Esophagus muscularis mucosa (tissue), 4 donors: ENCODE measurements at places on chromosomes 16 and 17. TPM values are rescaled to one million over a fixed set of nuclear protein-coding genes. Genes with fewer than 3 reads are reported as not detected.

DNA sequence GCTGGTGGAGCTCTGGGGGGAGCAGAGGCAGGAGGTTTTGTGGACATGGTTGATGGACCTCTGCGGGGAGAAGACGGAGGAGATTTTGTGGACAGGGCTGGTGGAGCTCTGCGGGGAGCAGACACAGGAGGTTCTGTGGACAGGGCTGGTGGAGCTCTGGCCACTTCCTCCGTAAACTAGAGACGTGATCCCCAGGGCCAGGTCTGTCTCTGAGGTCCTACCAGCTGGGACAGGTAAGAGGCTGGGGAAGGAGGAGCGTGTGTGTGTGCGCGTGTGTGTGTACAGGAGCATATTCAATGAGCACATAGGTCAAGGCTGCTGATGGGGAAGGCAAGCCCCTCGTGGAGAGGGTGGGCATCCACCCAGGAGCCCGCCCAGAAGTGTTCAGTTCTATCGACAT is 20.6 kb downstream of the RPH3AL start:
- DNase-seq = no peak

GRCh38 chr16:57518520-57518919 is 17.9 kb downstream of the CCDC102A start:
- DNase-seq = no peak

DNA sequence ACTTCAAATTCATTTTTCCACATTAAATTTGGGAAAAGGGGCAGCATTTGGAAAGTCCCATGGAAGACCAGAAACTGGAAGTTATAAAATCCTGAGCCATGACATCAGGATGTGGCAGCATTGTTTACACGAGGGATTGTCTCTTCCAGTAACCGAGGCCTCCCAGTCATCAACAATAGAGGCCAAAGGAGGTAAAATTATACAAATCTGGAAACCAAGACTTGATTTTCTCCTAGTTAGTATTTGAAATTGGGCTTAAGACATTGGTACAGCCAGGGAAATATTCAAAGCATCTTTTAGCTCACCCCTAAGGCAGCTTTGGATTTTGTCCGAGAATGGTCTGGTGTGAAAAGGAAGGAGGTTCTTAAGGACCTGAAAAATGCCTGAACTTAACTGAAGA is 251.6 kb upstream of the FOXF1 start:
- DNase-seq = no peak

- no peak for DNase-seq
Observed at GRCh38 chr17:34645594-34645993, 66.2 kb downstream of the TMEM132E start.

GRCh38 chr17:76296186-76296585 is 11.9 kb downstream of the QRICH2 start:
- no peak for DNase-seq

DNA sequence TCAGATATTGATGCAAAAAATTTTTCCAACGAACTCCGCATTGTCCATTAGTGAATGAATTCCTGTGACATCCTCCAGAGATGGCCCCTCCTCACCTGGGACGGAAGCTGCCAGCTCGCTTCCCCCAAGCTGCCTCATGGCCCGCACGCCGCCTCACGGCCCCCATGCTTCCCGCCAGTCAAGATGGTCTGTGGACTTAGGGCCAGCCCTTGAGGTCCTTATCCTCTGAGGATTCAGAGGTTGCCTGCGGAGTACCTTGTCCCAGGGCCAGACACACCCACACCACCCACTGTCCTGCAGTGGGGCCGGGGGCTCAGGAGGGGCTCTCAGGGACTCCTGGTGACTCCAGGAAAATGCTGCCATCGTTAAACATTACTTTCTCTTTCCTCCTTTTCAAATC is 73.6 kb downstream of the SEC14L1 start:
- no peak for DNase-seq

- DNase-seq = peak; percentile 86
Observed at GRCh38 chr16:50509521-50510341, 38.5 kb upstream of the NKD1 start.

GRCh38 chr17:60300949-60301348 is 91.0 kb downstream of the USP32 start:
- no peak for DNase-seq

- no peak for DNase-seq
Observed at GRCh38 chr17:68491381-68492231, 20.6 kb upstream of the PRKAR1A start.

- no peak for DNase-seq
Observed at GRCh38 chr16:15899538-15900100, 11.2 kb upstream of the CEP20 start.

GRCh38 chr16:23502466-23502865 is 7.8 kb downstream of the GGA2 start:
- DNase-seq = no peak

DNA sequence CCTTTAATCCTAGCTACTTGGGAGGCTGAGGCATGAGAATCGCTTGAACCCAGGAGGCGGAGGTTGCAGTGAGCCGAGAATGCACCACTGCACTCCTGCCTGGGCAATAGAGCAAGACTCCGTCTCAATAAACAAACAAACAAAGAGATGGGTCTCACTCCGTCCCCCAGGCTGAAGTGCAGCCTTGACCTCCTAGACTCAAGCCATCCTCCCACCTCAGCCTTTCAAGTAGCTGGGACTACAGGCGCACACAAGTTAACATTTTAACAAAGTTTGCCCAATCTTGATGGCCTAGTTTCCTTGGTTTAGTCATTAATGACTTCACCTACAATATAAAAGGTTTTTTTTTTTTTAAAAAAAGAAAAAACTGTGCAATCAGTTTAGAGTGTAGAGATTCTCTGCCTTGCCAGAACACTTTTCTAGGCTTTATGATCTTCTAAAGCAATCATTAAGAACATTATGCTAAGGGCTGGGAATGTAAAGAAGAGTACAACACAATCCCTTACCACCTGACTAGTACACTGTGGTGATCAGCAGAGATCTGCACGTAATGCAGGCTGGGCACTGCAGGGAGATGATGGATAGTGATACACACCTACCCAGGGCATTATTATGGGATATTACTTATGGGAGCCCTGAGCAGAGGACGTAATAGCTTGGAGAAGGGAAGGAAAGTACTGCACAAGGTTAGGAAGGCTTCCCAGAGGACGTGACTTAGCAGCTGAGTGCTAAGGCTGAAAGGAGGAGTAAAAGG is 6.9 kb downstream of the GOT2 start:
- no peak for DNase-seq

- DNase-seq = no peak
Observed at GRCh38 chr17:601244-601925, 113.3 kb downstream of the VPS53 start.

The CES3 gene
- 0.23 TPM for total RNA-seq

The MEAK7 gene
- 8.9 TPM for total RNA-seq

The CCL17 gene
- total RNA-seq = not detected

The KRT9 gene
- total RNA-seq = not detected

The ATP2A1 gene
- 0.86 TPM for total RNA-seq

The GUCY2D gene
- total RNA-seq = 1.1 TPM

The CACNA1H gene
- total RNA-seq = 361 TPM

The VKORC1 gene
- total RNA-seq = 122 TPM

The SPHK1 gene
- 10.8 TPM for total RNA-seq

The FBXL19 gene
- total RNA-seq = 28.1 TPM

The IGFBP4 gene
- total RNA-seq = 265 TPM
